ENCODE measurements at places on chromosomes 5 and 9. TPM values are rescaled to one million over a fixed set of nuclear protein-coding genes. Genes with fewer than 3 reads are reported as not detected.

Gene CTXN3
- not detected for polyA plus RNA-seq

- no peaks in the 10 kb centered on the region for H3K27me3 ChIP-seq
- no peaks in the 10 kb centered on the region for H3K4me1 ChIP-seq
- H3K4me3 ChIP-seq, result no peak overlapping the region
- DNase-seq, result no peak
These were observed 76.9 kb downstream of the ST8SIA4 start for GRCh38 chr5:100826133-100826532.

- H3K27ac ChIP-seq, result no peak overlapping the region
- H3K36me3 ChIP-seq, result no peaks in the 10 kb centered on the region
- H3K4me1 ChIP-seq, result peaks cover 3% of the 10 kb centered on the region
- H3K4me3 ChIP-seq, result no peak overlapping the region
- DNase-seq, result peak; percentile 58
- peaks cover 22% of the 10 kb centered on the region for H3K27me3 ChIP-seq
These were observed 3.8 kb upstream of the NPDC1 start for GRCh38 chr9:137049544-137050449.

GRCh38 chr9:74095925-74096324 lies 401.2 kb upstream of the RORB start:
- no peaks in the 10 kb centered on the region for H3K36me3 ChIP-seq
- no peaks in the 10 kb centered on the region for H3K27me3 ChIP-seq
- H3K4me1 ChIP-seq, result no peaks in the 10 kb centered on the region
- DNase-seq, result no peak
- no peak overlapping the region for H3K27ac ChIP-seq
